ENCODE measurements at places on chromosomes 1 and 21.

- no peak for DNase-seq
These were observed 205.6 kb upstream of the GJB5 start for GRCh38 chr1:34549199-34549598.

GRCh38 chr1:218425647-218426342, 80.7 kb downstream of the TGFB2 start:
- DNase-seq = no peak

- peak; percentile 62 for DNase-seq
These were observed 2.7 kb downstream of the KIAA0319L start for GRCh38 chr1:35554266-35555211.

GRCh38 chr1:200354243-200354642, 55.6 kb downstream of the ZNF281 start:
- DNase-seq = no peak

DNA sequence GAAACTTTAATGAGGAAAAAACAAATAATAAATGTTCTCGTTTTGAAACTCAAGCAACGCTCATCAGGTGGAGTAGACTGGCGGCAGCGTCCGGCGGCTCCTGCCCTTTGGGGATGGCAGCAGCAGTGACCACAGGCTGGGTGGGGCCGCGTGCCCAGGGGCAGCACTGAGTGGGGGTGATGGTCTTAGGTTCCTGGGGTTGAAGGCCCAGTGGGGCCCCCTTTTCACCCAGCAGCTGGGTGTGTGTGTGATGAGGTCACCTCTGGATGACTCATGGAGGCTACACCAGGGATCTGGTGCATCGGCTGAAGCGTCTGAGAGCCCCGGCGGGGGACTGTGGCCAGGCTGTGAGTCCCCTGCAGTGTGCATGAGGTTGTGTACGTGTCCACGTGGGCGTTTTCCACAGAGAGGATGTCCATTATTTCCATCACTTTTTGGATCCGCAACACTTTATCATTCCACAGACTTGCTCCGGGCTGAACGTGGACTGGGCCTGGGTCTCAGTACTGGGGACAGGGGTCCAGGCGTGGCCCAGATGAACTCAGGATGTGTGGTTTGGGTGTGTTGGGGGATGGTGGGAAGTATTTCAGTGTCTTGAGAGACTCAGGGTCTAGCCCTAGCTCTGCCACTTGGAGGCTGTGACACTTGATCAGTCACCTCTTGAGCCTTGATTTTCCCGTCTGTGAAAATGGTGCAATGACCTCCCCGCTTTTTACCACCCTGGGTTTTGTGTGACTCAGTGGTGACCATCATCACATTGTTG, 25.6 kb downstream of the LDLRAP1 start:
- DNase-seq = no peak

GRCh38 chr1:24414775-24415333, 748 bp upstream of the NIPAL3 start:
- DNase-seq = no peak

GRCh38 chr1:78155121-78155520, 109.4 kb downstream of the GIPC2 start:
- no peak for DNase-seq

DNA sequence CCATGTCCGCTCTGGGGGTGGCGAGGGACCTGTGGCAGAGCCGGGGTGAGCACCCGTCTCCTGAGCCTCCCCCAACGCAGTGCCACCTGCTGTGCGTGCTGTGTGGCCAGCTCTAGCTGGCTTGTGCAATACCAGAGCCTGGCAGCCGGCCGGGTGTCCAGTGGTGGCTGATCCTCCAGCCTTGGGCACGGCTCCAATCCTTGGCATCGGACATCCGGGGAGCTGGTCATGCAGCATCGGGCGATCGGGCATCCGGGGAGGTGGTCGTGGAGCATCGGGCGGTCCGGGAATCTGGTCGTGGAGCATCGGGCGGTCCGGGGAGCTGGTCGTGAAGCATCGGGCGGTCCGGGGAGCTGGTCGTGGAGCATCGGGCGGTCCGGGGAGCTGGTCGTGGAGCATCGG, 8.1 kb downstream of the SLX9 start:
- no peak for DNase-seq

DNA sequence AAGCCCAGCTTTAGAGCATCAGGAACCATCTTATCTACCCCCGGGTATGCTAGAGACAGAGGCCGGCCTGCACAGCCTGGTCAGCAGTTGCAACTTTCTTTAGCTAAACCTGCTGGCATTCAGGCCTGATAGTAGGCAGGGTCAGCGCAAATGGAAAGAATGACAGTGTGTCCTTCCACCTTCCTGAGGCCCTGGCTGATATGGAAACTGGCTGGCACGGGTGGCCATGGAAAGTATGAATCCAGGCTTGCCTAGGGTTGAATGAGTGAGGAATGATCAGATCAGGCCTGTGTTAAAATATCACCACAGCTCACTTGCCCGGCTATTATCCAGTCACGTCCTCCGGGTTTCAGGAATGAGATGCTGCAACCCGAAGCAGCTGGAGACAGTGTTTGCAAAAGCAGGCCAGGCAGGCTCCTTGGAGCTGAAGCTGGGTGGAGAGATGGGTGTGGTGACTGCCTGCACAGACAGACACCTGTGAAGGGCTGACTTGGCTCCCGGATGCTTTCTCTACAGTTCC, 34.7 kb downstream of the RCAN1 start:
- DNase-seq = no peak

DNA sequence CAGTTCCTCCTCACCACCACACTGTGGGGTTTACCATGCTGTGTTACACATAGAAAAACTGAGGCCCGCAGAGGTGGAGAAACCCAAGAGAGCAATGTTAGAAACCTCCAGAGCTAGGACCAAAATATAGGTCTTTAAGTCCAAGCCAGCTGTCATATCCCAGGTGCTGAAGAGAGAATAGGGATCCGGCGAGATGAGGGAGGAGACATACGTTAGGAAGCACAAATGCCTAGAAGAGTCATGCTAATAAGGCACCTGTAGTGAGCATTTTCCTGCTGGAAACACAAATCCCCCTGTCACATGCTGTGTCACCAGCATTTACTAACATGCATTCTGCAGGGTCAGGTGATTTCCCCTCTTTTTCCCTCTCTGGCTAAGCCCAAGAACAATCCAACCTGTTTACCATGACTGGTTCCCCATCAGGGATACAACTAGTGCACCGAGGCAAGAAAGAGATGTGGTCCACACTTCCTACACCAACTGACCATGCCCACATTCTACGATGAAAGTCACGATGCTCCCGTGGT, 168.6 kb upstream of the CAMK1G start:
- no peak for DNase-seq

DNA sequence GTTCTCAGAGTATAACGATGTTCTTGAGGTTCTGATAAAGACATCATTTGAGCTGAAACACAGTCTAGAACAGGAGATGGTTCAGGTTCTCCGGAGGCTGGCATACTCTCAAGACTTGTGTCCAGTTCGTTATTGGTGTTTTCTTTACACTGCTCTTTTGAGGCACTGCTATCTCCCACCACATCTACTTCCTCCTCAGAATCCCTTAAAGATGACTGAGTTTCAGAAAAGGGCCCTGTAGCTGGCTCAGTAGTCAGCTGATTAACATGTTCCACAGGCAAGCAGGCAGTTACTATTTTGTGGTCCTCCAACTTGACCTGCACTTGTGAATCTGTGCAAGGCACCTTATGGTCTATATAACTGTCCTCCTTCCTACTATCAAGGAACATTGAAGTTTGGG, 50.2 kb downstream of the ZZZ3 start:
- DNase-seq = no peak

DNA sequence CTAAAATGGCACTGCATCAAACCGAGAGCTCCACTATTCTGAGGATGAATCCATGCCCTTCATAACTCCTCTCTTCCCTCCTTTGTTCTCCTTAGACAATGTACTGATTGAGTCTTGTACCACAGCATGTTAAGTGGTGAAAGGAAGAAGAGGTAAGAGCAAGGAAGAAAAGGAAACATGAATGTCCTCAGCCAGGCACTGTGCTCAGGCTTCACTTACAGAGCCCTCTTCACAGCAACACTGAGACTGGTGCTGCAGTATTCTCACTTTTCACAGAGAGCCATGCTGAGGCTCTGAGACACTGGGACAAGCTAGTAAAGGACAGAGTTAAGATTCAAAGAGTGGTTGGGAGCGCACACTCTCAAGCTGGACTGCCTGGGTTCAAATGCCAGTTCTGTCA, 143.5 kb downstream of the AKT3 start:
- DNase-seq = no peak

DNA sequence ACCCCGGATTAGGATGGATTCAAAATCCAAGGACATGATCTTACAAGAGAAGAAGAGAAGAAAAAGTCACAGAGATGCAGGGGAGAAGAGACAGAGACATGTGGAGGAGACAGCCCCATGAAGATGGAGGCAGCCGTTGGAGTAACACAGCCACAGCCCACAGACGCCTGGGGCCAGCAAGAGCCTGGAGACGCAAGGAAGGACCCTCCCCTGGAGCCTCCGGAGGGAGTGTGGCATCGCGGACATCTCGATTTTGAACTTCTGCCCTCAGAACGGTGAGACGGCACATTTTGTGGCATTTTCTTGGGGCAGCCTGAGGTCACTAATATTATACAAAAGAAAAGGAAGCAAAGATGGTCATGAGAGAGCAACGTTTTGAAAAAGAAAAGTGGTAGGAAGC, 28.8 kb downstream of the ABCG1 start:
- no peak for DNase-seq

GRCh38 chr1:171210355-171210754, 25.3 kb downstream of the FMO2 start:
- no peak for DNase-seq

- DNase-seq = no peak
These were observed 12.8 kb upstream of the PLA2G2E start for GRCh38 chr1:19936061-19936750.

- DNase-seq = no peak
These were observed 4.1 kb downstream of the ZC3H12A start for GRCh38 chr1:37478451-37478881.

- DNase-seq = no peak
These were observed 183.9 kb downstream of the CAMTA1 start for GRCh38 chr1:6969106-6969505.

DNA sequence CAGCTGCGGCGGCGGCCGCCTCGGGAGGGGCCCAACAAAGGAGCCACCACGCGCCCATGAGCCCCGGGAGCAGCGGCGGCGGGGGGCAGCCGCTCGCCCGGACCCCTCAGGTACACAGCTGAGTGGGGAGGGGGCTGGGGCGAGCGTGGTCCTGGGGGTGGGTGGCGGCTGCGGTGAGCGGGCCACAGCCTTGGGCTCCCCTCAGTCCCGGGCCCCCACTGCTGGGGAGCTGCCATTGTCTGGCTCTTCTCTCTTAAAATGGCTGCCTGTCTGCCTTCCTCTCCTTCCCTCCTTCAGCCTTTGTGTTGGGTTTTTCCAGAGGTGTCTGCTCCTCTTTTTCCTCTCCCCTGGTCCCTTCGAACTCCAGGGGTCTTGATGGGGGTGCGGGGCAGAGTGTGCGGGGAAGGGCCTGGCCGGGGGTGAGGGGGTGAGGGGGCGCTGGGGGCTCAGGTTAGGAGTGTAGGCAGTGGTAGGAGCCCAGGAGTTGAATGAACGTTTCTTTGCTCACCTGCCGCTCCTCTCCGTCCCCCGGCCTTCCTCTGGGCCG, 1.7 kb downstream of the ARID1A start:
- DNase-seq = no peak

GRCh38 chr1:86356247-86356646, 39.9 kb downstream of the ODF2L start:
- DNase-seq = no peak

DNA sequence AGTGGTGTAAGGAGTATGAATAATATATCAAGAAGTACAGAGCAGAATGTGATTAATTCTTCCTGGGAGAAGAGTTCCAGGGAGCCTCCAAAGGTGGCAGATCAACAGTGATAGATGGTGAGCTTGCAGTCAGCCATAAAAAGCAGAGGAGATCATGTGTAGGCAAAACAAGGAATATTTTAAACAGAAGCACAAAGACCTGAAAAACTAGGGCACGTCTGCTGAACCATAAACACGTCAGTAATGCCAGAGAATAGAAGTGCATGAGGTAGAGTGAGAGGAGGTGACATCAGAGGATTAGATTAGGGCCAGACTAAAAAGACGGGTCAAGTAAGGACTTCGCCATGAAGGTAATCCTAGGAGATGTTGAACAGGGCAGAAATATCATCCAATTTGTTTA, 151.8 kb downstream of the EIF4G3 start:
- DNase-seq = no peak

GRCh38 chr1:93080179-93080823, 1.2 kb downstream of the MTF2 start:
- DNase-seq = peak; percentile 5

DNA sequence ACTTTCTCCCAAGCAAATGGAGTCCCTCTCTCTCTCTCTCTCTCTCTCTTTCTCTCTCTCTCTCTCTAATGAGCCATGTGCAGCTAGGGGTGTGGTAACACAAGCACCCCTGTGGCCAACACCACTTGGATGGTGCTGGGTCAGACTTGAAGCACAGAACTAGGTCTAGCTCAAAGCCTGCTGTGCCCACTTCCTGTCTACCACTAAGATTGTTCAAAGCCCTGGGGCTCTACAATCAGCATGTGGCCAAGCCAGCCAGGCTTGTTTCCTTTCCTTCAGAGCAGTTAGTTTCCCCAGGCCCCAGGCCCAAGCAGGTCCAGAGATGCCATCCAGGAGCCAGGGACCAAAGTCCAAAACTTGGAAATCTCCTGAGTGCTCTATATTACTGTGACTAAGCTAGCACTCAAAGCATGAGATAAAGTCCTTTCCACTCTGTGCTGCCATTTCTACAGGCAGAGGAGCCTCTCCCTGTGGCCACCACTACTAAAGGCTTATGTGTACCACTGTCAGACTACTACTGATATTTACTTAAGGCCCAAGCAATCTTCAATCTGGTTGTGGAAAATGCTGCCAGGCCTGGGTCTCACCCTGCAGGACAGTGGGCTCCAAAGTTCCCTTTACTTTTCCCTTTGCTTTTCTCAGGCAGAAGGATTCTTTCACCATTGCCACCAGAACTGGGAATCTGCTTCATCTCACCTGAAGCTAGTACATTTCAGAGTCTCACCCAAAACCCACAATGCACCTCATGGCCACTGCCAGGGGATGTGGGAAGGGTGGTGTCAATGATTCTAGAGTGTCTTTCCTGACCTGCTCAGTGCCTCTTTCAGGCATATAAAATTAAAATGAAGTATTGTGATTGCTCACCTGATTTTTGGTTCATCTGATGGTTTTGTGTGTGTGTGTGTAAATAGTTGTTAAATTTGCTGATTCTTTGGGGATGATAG, 999.5 kb downstream of the NCAM2 start:
- DNase-seq = no peak

DNA sequence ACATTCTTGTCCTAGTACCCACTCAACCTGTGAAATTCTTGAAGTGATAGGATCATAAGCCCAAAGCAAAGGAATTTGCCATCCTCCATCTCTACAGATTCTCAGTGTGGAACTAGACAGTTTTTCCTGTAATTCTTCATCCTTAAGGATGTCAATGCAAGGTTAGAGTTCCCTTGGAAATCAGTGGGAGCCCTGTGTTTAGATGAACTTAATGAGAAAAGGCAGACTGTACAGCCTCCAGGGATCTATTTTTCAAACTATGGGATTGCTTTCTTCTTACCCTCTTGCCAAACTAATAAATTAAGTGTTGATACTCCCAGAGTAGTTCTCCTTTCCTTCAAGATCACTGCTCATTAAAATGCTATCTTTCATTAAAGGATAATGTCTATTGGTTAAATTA, 78.1 kb upstream of the OLFM3 start:
- DNase-seq = no peak

- no peak for DNase-seq
These were observed 358.8 kb downstream of the DPYD start for GRCh38 chr1:97562081-97562480.

GRCh38 chr1:204171751-204172178, 5.6 kb upstream of the REN start:
- DNase-seq = no peak

- no peak for DNase-seq
These were observed 60.5 kb upstream of the KIAA1614 start for GRCh38 chr1:180851995-180852887.

All from DMS153 (cell line).